AG09309 (cell line): ENCODE measurements at places on chromosomes 3 and 15.

DNA sequence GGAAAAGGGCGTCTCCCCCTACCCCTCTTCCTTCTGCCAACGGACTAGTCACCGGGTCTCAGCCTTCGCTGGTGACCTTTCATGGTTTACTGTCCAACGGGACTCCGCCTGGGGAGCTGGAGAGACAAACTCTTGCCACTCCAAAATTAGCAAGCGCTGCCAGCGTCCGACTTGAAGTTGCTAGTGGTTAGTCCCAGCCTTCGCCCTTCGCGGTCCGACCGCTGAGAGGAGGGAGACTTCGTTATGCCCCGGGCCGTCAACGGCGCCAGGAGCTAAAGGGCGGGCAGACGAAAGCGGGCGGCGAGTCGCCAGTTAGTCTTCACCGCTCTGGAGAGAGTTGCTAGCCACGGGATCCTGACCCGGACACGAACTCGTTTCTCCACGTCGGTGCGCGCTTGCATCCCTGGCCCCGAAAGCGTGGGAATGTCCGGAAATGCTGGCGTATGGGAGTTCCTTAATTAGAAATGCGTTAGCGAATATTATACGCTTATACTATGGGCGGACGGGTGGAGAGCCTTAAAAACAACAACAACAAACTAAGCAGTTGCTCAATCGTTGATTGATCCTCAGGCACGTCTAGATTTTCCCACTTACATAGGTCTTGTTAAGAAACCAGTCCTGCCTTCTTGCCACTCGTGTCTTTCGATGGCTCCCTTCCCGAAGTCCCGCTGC, 716 bp downstream of the SMC4 start:
- no peak for DNase-seq

GRCh38 chr3:72065872-72066641, 281.1 kb upstream of the PROK2 start:
- DNase-seq: no peak

GRCh38 chr3:77524463-77524862, 484.6 kb downstream of the ROBO2 start:
- no peak for DNase-seq

- no peak for DNase-seq
These were observed 378.7 kb downstream of the ZNF385D start for GRCh38 chr3:21372316-21372715.

GRCh38 chr3:69370901-69371301, 15.0 kb downstream of the FRMD4B start:
- DNase-seq: no peak
